ENCODE measurements at places on chromosomes 11 and 22.

- no peak for DNase-seq
Measured at GRCh38 chr11:40118780-40119179, 1340.7 kb downstream of the LRRC4C start.

DNA sequence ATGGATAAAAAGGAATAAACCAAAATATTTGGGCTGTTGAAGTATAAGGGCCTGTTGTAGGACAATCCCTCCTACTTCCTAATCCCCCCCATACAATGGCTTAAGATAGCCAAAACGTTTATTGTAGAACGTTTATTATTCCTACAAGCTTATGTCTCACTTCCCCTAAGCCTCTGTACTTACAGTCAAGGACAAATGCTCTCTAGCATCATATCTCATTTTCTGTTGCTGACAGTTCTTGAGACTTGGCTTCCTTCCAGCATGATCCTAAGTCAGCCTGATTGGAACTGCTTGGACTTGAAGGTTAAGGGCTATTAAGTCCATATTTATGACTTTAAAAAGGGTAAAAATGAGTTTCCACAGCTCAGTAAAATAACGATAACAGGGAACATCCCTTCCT is 8.8 kb downstream of the MISFA start:
- DNase-seq = no peak

GRCh38 chr22:48197189-48197690 is 1434.8 kb downstream of the TBC1D22A start:
- DNase-seq = no peak

GRCh38 chr11:108947654-108948570 is 283.0 kb downstream of the DDX10 start:
- no peak for DNase-seq

DNA sequence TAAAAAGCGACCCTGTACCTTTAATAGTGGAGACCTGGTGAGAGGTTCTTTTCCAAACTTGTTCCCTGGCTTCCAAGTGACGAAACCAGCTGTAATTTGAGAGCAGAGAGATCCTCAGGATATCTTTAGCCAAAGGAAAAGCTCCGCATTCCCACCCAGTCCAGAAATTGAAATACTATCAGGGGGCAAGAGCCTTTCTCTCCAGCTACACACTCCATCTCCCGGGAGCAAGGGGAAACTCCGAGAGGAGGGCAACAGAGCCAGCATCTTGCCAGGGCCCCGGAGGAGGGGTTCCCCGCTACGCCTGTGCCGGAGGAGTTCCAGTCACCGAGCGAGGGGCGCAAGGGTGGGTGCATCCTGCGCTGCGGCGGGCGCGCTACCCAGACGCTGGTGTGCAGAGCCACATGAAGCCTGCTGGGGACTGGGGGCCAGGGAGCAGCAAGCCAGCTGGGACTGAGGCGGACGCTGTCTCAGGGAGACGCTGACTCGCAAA is at the start of gene FIBIN:
FIBIN (plus strand) TSS at position 148 of the 493 bp plus-strand sequence. CDS start 415 bp downstream, outside the sequence.
- no peak for DNase-seq

GRCh38 chr22:27915986-27916385 is 3.1 kb downstream of the PITPNB start:
- DNase-seq = no peak

- DNase-seq = peak; percentile 88
Measured at GRCh38 chr22:45212306-45212709, 28.4 kb downstream of the KIAA0930 start.

DNA sequence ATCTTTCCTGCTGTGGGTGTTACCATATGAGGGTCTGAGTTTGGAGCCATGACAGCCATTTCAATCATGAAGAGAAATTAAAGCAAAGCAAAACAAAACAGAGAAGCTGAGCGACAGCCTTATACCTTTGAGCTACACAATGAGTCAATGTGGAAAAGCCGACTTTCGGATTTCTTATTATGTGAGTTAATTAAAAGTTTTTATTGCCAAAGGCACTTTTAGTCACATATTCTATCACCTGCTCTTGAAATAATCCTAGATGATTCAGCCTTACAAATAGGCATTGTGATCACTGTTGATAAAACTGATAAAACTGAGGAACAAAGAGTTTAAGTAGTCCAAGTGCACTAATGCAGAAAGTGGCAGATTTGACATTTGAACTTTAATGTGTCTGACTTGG is 381.9 kb upstream of the TENM4 start:
- DNase-seq = no peak

DNA sequence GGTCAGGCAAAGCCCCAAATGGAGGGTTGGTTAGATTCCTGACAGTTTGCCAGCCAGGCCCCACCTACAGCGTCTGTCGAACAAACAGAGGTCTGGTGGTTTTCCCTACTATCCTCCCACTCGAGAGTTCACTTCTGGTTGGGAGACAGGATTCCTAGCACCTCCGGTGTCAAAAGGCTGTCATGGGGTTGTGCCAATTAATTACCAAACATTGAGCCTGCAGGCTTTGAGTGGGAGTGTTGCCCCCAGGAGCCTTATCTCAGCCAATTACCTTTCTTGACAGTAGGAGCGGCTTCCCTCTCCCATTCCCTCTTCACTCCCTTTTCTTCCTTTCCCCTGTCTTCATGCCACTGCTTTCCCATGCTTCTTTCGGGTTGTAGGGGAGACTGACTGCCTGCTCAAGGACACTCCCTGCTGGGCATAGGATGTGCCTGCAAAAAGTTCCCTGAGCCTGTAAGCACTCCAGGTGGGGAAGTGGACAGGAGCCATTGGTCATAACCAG is 4.7 kb upstream of the TTC36 start:
- DNase-seq = no peak

- no peak for DNase-seq
Measured at GRCh38 chr11:11555208-11555607, 66.6 kb downstream of the GALNT18 start.

DNA sequence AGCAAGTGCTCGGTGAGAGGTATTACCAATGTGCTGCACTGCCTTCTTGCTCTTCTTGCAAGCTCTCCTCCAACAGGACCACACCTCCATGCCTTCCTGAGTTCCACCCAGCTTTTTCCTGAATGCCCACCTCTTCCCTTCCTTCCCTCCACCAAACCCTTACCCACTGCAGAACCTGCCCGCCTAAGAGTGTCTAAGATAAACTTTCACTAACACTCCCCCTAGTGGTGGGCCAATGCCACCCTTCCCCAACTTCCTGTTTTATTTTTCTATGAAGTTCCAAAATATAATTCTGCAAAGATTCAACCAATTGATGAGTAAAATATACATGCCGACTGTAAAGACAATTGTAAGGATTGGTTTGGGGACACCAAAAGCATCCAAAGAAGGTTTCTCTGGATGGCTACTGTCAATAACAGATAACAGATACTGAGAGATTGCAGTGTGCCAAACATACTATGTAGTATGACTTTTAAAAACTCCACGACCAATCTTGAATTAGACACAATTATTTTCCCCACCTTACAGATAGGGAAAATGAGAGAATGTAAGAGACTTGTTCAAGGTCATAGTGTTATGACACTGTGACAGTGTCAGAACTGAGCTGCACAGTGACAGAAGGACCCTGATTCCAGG is 38.6 kb upstream of the BMAL1 start:
- no peak for DNase-seq

DNA sequence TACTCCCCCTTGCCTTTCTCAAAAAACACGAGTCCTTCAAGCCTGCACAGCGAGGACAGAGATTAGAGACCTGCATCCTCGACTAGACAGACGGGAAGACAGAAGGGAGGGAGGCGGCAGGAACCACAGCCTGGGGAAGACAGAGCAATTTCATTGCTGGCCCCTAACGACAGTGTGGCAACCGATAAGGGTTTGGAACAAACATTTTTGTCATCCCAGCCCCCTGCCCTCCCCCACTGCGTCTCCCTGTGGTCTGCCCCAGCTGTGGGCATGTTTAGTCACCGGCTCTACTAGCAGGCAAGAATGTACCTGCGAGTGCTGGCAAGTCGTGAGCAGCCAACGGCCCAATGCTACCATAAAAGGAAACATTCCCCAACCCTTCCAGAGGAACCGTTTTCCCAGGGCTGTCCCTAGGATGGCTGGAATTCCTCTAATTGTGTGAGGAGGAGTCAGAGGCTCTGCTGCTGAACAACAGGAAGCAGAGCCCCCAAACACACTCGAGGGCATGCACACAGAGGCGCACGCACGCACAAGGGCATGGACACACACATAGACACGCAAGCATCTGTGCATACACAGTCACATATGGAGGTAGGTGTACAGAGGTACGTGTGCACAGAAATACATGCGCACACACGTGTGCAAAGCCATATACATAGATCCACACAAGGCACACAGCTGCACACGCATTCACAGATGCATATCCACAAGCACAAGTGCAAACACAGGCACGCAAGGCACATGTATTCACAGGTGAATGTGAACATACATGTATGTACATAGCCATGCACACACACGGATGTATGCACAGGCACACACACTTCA is 58.3 kb downstream of the MYH9 start:
- peak; percentile 96 for DNase-seq

GRCh38 chr11:3050386-3051195 is 6.6 kb downstream of the CARS1 start:
- DNase-seq = no peak

- DNase-seq = no peak
Measured at GRCh38 chr11:13334034-13334786, 56.6 kb downstream of the BMAL1 start.

- no peak for DNase-seq
Measured at GRCh38 chr11:84230402-84230801, 944.2 kb upstream of the CCDC90B start.

- no peak for DNase-seq
Measured at GRCh38 chr11:7490054-7490453, 4.7 kb downstream of the OLFML1 start.

- no peak for DNase-seq
Measured at GRCh38 chr11:133906241-133906640, 50.5 kb downstream of the IGSF9B start.

DNA sequence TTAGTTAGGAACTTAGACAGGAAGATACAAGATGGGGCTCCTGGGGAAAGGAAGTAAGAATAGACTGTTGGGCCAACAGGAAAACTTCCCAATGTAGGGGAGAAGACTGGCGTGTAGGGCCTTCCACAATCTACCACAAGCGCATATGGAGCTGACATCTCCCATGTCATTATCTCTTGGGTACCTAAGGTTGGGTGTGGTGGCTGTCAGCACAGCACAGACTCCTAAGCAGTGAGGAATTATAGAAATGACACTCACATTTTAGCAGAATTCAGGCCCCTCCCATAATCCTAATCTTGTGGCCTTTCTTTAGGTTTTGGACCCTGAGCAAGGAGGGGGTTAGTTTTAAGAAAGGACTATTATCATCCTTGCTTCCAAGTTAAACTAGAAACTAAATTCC is 11.6 kb downstream of the TRIM21 start:
- DNase-seq = no peak

- DNase-seq = no peak
Measured at GRCh38 chr22:19401483-19401882, 30.1 kb downstream of the HIRA start.

- no peak for DNase-seq
Measured at GRCh38 chr11:30619767-30620166, 33.6 kb upstream of the MPPED2 start.

- no peak for DNase-seq
Measured at GRCh38 chr11:100635194-100635593, 51.9 kb upstream of the ARHGAP42 start.

GRCh38 chr22:40855071-40855978 is 1.1 kb downstream of the ST13 start:
- DNase-seq = no peak

DNA sequence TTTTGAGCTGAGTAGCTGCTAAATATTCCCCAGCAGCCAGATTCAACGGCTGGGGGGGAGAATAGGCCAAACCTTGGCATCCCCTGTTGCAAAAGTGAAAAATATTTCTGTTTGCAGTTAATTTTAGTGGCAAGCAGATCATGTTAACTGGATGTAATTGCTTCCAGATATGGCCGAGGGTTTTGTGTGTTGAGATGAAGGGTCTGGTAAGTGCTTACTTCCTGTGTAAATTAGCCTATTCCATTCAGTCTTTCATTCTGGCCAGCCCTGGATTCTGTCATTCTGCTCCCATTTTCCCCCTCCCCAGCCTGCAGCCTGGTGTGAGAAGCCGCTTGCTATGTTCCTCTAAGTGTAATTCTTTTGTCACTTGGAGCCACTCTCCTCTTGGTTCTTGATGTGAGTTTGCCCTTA is 17.4 kb downstream of the ZBTB16 start:
- no peak for DNase-seq

GRCh38 chr11:392102-392777 is 1.8 kb upstream of the PKP3 start:
- DNase-seq = no peak

DNA sequence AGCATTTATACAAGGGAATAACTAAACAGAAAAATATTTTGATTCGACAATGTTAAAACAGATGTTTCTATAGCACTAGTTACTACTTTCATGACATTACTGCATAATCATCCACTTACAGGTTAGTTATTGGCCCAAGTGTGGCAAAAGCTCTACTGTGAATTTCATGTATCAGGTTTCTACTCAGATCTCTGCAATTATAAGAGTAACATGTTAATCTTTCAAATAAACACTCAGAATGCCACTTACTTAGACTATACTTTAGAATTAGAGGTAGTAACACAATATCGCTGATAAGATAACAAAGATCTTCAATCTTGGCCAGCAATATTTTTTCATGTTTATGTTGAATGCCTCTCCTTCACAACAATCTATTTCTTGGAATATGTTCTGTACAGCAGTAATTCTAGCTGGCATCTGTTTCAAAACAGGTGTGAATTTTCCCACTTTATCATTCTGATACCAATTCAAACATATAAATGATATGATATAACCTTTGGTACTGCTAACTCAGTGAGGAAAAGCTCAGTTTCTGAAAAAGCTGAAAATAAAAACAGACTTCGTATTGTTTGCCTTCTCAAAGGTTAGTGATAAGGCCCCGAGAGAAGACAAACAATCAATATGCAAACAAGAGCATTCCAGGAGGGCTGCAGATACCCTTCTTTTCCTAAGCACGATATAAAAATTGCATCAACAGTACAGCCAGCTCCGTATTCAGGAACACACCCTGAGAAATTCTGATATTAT is 11.0 kb upstream of the CCDC34 start:
- DNase-seq = no peak

GRCh38 chr11:122888162-122888561 is 5.6 kb downstream of the JHY start:
- DNase-seq = no peak
